ENCODE measurements at places on chromosomes 3 and 15.

DNA sequence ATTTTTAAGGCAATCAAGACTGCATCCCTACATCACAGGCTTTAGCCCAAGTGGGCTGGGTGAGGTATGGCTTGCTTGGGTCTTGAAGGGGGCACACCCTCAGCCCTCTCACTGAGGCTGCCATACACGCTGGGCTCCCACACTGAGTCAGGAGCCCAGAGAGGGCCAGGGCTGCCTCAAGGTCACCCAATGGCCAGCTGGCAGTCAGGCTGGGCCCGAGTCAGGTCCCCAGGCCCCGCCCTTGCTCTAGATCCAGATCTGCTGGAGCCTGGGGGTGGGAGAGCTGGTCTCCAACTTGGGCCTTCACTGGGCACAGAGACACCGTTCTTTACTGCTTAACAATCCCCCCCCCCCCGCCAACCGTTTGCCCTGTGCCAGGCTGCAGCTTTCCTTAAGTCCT lies 88.1 kb downstream of the IQSEC1 start:
- no peak for DNase-seq

DNA sequence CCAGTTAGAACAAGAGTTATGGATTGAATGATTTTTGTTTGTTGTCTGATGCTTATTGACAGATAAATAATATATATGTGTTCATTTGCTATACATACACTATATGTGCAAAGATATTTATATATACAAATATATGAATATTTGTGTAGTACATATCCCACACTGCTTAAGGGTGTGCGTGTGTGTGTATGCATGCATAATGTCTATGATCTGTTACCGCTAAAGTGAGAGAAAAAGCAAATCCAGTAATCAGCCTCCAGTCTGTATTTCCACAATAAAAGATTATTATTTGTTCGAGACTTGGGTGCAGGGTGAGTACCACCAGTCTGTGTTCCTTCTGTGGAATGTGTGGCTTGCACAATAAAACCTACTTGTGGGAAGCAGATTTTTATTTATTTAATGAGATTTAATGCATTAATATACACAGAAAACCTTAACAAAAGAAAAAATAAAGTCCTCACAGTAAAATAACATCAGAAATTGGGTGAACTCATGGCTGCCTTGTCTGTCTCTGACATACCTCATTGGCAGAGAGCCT lies 366.0 kb upstream of the TBL1XR1 start:
- no peak for DNase-seq

DNA sequence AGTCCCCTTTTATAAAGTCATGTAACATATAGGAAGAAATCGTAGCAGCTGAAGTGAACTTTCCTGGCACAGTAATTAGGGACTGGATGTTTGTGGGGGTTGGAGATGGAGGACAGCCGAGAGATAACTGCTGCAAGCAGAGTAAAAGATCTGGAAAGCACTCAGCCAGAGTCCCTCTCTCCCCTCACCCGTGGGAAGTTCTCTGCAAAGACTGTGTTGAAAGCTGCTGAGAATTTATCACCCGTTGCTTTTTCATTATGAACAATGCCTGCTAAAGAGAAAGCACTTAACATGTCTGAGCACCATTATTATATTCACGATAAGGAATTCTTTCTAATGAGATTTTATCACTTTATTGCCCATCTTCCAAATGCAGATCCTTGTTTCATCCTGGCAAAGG lies 248.8 kb downstream of the SHOX2 start:
- no peak for DNase-seq

DNA sequence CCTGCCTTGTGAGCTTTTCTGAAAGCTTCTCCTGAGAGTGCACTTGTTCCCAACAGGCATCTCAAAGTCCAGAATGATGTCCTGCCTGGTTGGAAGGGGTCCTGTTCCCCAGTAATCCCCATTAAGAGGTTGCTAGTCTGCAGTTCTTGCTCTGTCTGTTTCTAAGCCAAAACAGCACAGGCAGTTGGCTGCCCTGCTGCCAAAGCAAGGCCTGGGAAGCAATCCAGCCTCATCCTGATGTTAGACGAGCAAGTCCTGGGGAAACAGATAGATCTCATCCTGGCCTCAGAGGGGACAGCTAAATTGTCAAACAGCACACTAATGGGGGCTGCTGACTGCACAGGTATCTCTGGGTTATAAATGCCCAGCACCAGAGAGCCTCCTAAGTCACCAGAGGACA lies 198.0 kb downstream of the EPHB1 start:
- no peak for DNase-seq

DNA sequence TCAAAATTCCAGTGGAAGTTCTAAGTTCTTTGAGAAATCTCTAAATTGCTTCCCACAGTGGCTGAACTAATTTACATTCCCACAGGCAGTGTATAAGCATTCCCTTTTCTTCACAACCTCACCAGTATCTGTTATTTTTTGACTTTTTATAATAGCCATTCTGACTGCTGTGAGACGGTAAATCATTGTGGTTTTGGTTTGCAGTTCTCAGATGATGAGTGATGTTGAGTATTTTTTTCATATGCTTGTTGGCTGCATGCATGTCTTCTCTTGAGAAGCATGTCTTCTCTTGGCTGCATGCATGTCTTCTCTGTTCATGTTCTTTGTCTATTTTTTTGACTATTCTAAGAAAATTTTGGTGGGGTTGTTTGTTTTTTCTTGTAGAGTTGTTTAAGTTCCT lies 499.6 kb upstream of the CCDC54 start:
- DNase-seq, result no peak

DNA sequence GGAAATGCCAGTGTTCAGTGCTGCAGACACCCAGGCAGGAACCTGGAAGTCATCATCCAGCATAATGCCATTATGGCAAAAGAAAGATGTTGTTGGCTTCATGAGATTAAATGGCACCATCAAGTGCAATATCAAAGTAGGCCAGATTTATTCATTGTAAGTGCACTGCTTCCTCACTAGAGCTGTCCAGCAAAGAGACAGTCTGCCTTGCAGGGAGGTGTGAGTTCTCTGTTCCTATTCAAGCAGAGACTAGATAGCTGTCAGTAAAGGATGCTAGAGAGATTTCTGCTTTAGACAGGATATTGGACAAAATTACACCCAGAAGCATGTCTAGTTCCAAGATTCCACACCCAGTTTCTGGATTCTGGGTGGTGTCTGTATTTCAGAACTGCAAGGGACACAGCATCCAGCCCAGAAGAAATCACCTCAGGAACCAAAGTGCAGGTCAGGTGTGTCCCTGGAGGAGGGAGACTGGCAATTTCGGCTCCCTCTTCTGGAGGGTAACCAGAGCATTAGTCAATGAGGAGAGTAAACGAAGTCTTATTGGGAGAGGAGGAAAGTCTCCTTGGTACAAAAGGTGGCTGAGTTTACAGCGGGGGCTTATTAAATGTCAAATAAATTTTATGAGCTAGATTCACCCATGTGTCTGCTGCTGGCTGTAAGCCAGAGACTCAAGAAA lies 377.3 kb downstream of the EPHB1 start:
- DNase-seq, result no peak

Data from GM12864 (cell line).